ENCODE measurements at places on chromosomes 16 and 17.

DNA sequence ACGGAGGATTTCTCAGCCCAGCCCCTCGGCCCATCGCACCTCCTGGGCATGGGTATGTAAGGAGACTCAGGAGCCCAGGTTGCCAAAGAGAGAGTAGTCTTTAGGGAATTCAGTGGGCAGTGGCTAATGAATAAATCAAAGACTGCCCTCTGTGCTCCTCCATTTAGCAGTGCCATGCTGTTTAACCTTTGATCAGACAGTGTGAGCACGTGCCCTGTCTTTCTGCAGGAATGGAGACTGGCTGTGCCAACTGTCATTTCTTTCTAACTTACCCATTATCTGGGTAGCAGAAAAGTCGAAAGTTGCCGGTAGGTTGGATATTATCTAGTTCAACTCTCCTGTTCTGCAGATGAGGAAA lies 62.4 kb downstream of the CDRT4 start:
- DNase-seq = no peak

- DNase-seq = no peak
Observed at GRCh38 chr17:44760474-44761308, 1.9 kb downstream of the ADAM11 start.

DNA sequence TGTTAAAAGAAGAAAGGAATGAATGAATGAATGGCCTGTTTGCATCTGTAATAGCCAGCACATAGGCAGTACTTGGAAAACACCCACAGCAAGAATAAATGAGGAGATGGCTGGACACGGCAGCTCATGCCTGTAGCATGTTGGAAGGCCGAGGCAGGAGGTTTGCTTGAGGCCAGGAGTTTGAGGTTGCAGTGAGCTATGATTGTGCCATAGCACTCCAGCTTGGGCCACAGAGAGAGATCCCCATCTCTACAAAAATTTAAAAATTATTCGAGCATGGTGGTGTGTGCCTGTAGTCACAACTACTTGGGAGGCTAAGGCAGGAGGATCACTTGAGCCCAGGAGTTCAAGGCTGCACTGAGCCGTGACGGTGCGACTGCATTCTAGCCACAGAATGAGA lies 12.5 kb downstream of the IL4R start:
- no peak for DNase-seq

GRCh38 chr16:18984435-18985005 lies 786 bp downstream of the TMC7 start:
- DNase-seq = no peak

DNA sequence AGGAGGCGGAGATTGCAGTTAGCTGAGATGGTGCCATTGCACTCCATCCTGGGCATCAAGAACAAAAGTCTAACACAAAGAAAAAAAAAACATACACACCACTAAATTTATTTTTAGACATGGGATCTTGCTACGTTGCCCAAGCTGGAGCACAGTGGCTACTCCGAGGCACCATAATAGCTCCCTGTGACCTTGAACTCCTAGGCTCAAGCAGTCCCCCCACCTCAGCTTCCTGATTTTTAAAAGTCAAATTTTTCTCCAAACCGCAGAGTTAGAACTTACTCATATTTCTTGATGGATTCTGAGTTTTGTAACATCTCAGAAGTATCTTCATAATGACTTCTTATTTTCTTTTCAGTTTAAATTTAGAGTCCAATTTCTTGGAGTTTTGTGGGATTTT lies 3.4 kb downstream of the CMTM4 start:
- no peak for DNase-seq

DNA sequence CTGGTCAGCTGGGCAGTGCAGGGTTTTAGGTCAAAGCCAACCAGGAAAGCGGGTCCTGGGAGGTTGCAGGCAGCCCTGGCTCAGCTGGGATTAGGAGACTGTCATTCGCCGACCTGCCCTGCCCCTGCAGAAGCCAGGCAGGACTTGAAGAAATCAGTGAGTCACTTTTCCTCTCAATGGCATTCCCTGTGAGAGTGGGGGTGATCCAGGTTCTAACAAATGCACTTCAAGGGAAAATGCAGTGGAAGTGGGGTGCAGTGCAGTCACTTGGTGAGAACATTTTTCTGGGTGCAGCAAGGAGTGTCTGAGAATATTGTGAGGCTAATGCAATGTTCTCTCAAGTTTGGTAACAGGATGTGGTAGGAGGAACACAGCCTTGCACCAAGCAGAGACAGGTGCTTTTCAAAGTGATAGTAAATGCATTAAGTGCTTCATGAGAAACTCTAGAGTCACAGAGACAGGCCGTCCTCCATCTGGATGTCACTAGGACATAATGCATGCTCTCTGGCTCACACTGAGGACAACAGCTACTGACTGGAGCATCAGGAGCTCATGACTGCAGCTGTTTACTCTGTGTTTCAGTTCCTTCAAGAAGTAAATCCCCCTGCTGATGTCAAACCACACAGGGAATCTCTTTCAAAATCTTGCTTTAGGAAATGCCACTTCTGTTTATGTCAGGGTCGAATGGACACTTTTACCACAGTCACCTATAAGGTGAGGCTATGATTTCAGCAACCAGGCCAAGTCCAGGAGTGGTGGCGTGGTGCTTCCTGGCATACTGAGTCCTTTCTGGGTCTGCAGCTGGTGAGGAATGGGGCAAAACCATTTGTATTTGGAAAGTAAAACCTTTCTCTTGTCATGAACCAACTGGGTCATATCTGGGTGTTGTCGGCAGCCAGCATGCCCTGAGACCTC lies 16.7 kb downstream of the CDK5R1 start:
- no peak for DNase-seq

DNA sequence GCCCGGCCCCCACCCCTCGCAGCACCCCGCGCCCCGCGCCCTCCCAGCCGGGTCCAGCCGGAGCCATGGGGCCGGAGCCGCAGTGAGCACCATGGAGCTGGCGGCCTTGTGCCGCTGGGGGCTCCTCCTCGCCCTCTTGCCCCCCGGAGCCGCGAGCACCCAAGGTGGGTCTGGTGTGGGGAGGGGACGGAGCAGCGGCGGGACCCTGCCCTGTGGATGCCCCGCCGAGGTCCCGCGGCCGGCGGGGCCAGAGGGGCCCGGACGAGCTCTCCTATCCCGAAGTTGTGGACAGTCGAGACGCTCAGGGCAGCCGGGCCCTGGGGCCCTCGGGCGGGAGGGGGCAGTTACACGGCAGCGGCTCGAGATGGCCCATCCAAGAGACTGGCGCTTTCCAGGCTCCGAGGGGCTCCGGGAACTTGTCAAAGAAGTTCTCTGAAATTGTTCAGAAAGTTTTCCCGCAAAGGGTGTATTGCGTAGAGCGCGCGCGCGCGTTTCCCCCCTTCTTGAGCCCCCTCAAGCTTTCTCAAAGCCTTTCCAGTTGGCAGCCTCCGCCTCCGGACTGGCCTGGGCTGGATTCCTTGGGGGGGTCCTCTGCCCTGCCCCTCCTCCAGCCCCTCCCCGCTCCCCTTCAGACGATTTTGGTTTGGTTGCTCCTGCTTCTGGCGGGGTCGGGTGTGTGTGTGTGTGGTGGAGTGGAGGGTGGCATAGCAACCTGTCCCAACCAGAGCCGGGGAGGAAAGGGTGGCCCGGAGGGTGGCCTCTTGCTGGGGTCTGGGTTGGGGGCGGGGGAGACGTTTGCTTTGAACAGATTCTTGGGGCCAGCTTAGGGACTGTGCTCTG lies 504 bp downstream of the ERBB2 start:
- DNase-seq = peak; percentile 31

Data from left cardiac atrium (tissue), 4 donors.